Smooth muscle cell of bladder (primary cell): ENCODE measurements at places on chromosomes 4 and X. TPM values are rescaled to one million over a fixed set of nuclear protein-coding genes. Genes with fewer than 3 reads are reported as not detected.

The MAGEC1 gene
- total RNA-seq: under 0.01 TPM in 1 of 2 replicates, not detected in the other

The HPGD gene
- total RNA-seq: under 0.01 and 0.09 TPM in 2 replicates

The SSX3 gene
- not detected in 2 replicates for total RNA-seq

The CFI gene
- 1.8 and 6.9 TPM in 2 replicates for total RNA-seq

The ATP1B4 gene
- not detected in 2 replicates for total RNA-seq

The GPR143 gene
- not detected in 2 replicates for total RNA-seq

The ZNF280C gene
- total RNA-seq: 2.1 and 2.6 TPM in 2 replicates

The HHIP gene
- under 0.01 and 0.43 TPM in 2 replicates for total RNA-seq

The BST1 gene
- total RNA-seq: 19.9 and 21.2 TPM in 2 replicates

The MAGIX gene
- total RNA-seq: 0.85 and 1.4 TPM in 2 replicates

The STARD8 gene
- 0.43 and 1.3 TPM in 2 replicates for total RNA-seq

The XKRX gene
- total RNA-seq: under 0.01 TPM in 1 of 2 replicates, not detected in the other

The SPOCK3 gene
- 0.43 and 1.5 TPM in 2 replicates for total RNA-seq

The GDPD2 gene
- total RNA-seq: not detected in 2 replicates

The FRG2 gene
- total RNA-seq: not detected in 2 replicates

The DDIT4L gene
- 4.6 and 5.9 TPM in 2 replicates for total RNA-seq

The SUPT20HL1 gene
- 0.14 and 0.28 TPM in 2 replicates for total RNA-seq

The RASGEF1B gene
- 0.46 and 0.57 TPM in 2 replicates for total RNA-seq

The FOXR2 gene
- not detected in 2 replicates for total RNA-seq

The SMR3B gene
- total RNA-seq: not detected in 2 replicates

The SH3RF1 gene
- total RNA-seq: 12.7 and 16.3 TPM in 2 replicates

The PLRG1 gene
- 63.3 and 66.6 TPM in 2 replicates for total RNA-seq

The KDR gene
- total RNA-seq: 0.28 and 1.6 TPM in 2 replicates

The TMEM271 gene
- not detected in 2 replicates for total RNA-seq

The MEPE gene
- total RNA-seq: not detected in 2 replicates

The CPE gene
- total RNA-seq: 1.3 and 3.5 TPM in 2 replicates

The GPM6B gene
- total RNA-seq: 0.28 and 0.65 TPM in 2 replicates

The SMS gene
- 93.0 and 122 TPM in 2 replicates for total RNA-seq

The ENOPH1 gene
- total RNA-seq: 30.4 and 35.1 TPM in 2 replicates

The HMGN5 gene
- total RNA-seq: 0.46 and 1.00 TPM in 2 replicates

The SOWAHB gene
- total RNA-seq: not detected in 2 replicates

The TEX13D gene
- not detected in 2 replicates for total RNA-seq

The TRAM1L1 gene
- 0.43 and 0.92 TPM in 2 replicates for total RNA-seq

The ATOH1 gene
- not detected in 2 replicates for total RNA-seq

The HDAC6 gene
- 16.8 and 25.5 TPM in 2 replicates for total RNA-seq

The NAP1L2 gene
- 0.85 and 1.1 TPM in 2 replicates for total RNA-seq

The MORF4L2 gene
- total RNA-seq: 504 and 507 TPM in 2 replicates

The HMX1 gene
- not detected in 2 replicates for total RNA-seq

The ZFX gene
- 52.5 and 60.6 TPM in 2 replicates for total RNA-seq

The PNMA3 gene
- under 0.01 and 0.28 TPM in 2 replicates for total RNA-seq

The AFF2 gene
- under 0.01 TPM in 1 of 2 replicates, not detected in the other for total RNA-seq

The C4orf17 gene
- total RNA-seq: not detected in 2 replicates

The TASL gene
- total RNA-seq: not detected in 2 replicates

The CENPE gene
- 1.7 and 2.1 TPM in 2 replicates for total RNA-seq

The RAB40A gene
- total RNA-seq: under 0.01 and 0.09 TPM in 2 replicates

The GBA3 gene
- total RNA-seq: not detected in 2 replicates
